Natural killer cell treated with Interleukin-12 subunit alpha and Interleukin-12 subunit beta and Interleukin-15 and Interleukin-18, amount 100 ng/mL, for 72 hours (primary cell): ENCODE measurements at places on chromosomes 6 and 20. TPM values are rescaled to one million over a fixed set of nuclear protein-coding genes. Genes with fewer than 3 reads are reported as not detected.

The ADAM33 gene
- not detected for total RNA-seq

The RSPH3 gene
- total RNA-seq, result 1.9 TPM

The ADGRF4 gene
- total RNA-seq, result not detected

The ELOVL5 gene
- total RNA-seq, result 136 TPM

The SIRPD gene
- not detected for total RNA-seq

The BCAS4 gene
- total RNA-seq, result 6.7 TPM

The SNPH gene
- total RNA-seq, result 1.5 TPM
